ENCODE measurements at places on chromosomes 3 and 15.

DNA sequence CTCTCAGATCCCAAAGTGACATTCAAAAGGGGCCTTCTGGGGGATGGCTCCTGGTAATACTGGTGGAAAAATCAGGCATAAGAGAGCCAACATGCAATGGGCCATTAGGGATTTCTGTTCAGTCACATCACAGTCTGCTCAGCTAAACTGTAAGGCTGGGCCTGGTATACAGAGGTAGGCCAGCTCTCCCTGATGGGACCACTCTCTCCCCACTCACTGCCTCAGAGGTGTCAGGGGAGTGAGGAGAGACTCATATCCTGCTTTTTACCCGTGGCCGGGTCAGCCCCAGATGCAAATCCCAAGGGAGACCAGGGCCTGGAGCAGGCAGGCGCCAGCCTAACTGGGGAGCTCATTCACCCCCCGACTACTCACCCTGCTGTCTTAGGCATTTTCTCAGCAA is 48.1 kb upstream of the TPM1 start:
- DNase-seq, result no peak

DNA sequence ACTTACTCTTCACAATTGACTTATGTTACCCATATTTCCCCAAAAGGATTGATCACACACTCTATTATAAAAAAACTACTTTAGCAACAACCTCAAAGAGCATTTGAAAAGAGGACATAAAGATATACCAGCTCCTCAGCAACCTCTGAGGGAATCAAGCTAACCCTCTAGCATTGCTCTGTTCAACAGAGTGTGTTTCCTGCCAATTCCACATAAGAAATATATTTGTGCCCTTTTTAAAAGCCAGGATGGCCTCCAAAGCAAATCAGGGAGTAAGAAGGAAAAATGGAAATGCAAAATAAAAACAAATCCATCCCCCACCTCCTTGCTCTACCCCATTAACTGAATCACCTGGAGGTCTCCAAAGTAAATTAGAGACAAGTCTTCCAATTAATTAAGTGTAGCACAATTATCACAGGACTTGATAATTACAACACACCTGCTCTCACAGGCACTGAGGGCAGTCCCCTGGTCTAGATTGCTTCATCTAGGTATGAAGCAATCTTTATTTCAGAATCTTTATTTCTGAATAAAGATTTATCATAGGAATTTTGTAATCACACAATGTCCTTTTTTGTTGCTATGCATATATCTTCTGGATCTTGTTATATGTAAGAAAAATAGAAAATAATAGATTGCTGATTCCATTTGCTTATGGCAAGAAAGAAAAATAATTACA is 34.8 kb downstream of the GPR176 start:
- no peak for DNase-seq

- no peak for DNase-seq
Observed at GRCh38 chr3:187445356-187445755, 77.2 kb downstream of the RTP4 start.

- DNase-seq, result no peak
Observed at GRCh38 chr15:99845009-99845408, 111.8 kb upstream of the LYSMD4 start.

- no peak for DNase-seq
Observed at GRCh38 chr3:61141697-61142096, 109.6 kb downstream of the FHIT start.

DNA sequence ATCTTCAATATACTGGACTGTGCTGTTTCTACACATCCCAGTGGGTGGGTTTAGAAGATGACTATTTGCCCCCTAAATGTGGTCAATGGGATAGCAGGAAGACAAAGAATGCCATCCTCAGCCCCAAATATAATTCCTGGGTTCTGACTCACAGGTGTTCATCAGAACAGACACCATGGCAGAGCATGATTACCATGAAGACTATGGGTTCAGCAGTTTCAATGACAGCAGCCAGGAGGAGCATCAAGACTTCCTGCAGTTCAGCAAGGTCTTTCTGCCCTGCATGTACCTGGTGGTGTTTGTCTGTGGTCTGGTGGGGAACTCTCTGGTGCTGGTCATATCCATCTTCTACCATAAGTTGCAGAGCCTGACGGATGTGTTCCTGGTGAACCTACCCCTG is 3.0 kb downstream of the CXCR6 start:
- no peak for DNase-seq

- peak; percentile 94 for DNase-seq
Observed at GRCh38 chr3:47781685-47782445, at the start of gene SMARCC1. Gene SMARCC1 (minus strand): TSS chr3:47781893. CDS start chr3:47781797, 96 bp downstream.

GRCh38 chr15:75921732-75922703 is 18.3 kb downstream of the FBXO22 start:
- no peak for DNase-seq

DNA sequence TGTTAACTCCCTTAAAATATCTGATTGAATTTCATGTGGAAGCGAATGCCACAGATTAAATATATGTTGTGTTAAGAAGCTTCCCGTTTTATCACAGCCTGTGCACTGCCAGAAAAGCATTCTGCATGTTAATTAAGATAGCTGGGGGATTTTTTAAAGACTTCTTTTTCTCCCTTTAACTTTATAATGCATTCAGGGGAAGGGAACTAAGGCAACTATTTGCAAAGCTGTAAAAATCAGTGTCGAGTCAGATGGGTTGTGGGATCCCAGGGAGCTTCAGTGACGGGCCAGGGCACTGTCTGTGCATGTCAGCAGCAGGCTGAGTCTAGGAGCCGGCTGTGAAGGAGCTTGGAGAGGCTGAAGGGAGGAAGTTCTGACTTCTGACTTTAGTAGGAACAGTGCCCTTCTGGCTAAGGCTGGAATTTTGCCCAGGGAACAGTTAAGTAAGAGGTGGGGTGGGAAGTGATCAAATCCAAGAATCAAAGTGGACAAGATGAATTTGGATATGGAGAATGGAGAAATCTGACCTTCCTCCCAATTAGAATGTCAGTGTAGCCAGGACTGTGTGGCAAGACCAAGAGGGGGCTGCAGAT is 77.7 kb downstream of the ABHD5 start:
- no peak for DNase-seq

DNA sequence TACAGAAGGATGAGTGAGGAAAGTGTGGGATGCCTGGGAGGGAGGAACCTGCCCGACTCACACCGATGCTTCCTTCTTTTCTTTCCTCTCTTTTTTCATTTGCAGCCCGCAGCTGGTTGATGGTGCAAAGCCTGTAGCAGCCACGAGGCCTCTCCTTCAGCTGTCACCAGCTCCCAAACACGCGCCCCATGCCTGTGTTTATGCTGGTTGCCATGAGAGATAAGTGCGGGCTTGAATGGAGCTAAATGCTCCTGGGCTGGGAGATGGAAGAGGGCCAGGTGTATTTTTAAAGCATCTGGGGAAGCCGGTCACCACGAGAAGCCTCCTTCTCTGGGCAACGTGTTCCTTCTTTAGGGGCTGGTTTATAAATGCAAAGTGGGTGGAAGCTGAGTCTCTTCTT is 9.3 kb downstream of the COLQ start:
- no peak for DNase-seq

DNA sequence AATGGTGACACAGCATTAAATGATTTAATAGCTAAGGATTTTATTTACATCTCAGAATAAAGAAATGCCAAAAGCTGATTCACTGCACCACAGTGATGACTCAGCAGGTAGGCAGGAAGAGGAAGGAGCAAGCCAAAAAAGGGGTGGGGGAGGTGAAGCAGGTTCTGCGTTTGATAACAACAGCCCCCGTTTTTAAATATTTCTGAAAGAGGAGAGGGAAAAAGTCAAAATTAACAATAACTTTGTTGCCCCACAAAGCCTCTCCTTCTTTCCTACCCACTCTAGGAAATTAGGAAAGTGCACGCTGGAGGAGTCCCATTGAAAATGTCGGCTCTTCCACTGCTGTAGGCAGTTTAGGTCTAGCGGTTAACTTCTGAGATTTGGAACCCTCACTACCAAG is 9.9 kb upstream of the CCDC54 start:
- no peak for DNase-seq

- DNase-seq, result peak; percentile 62
Observed at GRCh38 chr3:52123106-52123725, 31.0 kb downstream of the POC1A start.

GRCh38 chr3:50132421-50133282 is 22.5 kb upstream of the SEMA3F start:
- DNase-seq, result no peak

- no peak for DNase-seq
Observed at GRCh38 chr3:173025941-173026340, 115.1 kb downstream of the SPATA16 start.

- DNase-seq, result no peak
Observed at GRCh38 chr3:135412475-135412874, 553.1 kb upstream of the PPP2R3A start.

DNA sequence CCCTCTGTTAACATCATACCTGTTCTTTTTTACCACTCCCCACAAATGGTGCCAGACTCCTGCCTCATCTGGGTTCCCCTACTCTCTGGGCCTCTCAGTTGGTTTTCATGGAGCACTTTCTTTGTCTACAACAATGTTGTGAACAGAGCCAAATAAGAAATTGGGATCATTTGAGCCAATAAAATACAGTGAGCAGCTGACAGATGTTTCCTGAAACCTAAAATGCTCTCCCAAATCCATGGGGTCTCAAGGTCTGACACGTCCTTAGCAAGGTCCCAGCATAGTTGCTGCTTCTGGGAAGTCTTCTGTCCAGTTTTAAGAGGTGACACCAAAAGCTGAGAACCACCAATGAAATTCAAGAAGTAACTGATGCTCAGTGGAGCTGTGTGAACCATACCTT is 1.7 kb downstream of the NMNAT3 start:
- no peak for DNase-seq

DNA sequence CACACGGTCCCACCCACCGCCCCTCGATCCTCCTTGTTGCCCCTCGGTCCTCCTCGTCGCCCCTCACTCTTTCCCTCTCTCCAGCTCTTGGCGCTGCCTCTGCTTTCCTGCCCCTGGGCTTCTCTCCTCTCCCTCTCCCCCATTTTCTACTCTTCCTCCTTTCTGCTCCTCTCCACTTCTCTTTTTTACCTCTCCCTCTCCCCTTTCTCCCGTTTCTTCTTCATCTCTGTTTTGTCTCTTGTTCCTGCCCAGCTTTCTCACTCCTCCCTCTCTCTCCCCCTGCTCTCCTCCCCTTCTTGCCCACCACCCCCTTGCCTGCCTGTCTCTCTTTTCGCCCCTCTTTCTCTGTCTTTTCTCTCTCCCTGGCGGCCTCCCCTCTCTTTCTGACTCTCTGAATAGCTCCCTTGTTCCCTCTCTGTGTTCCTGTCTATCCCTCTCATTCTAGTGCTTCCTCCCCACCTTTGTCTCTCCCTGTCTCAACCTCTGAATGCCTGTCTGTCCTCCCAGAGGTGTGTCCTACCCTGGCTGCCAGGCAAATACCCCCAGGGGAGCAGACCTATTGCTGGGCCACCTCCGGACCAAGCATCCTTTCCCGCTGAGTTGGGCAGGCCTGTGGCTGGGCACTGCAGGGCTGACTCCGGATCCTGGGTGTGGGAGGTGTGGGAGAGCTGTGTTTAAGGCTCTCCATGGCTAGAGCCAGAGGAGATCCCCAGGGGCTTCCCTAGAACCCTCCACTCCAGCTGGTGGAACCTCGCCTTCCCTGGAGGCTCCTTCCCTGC is 41.0 kb downstream of the EPHB3 start:
- no peak for DNase-seq

GRCh38 chr3:61053781-61054496 is 197.3 kb downstream of the FHIT start:
- DNase-seq, result no peak

- no peak for DNase-seq
Observed at GRCh38 chr15:67792250-67792942, 32.9 kb upstream of the SKOR1 start.

DNA sequence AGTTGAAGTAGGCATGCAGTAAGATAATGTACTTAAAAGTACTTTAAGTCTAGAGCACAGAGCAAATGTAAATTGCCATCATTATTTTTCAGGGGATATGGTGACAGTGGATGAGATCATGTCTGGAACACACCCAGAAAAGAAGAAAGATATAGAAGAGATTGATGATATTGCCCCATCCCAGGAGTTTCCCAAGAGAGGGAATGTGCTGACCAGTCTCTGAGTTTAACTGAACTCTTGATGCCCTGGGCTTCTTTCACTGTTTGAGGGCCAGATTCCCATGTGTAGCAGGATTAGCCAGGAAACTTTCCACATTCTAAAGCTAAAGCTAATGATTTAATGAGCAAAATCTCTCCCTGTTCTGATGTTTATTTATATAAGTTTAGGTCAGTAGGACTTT is 366.8 kb upstream of the UMPS start:
- DNase-seq, result no peak

DNA sequence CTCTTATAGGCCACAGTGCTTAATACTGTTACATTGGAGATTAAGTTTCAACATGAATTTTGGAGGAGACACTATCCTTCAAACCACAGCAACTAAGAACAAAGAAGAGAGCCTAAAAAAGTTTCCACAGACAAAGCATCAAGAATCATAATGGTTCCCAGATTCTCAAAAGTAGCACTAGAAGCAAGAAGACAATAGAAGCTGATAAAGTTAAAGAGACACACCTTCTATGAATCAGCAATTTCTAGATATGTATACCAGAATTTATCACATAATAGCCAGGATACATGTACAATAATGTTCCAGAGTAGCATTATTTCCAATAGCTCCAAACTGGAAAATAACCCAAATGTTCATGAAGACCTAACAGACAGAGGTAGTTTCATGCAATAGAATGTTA is 12.2 kb downstream of the NKIRAS1 start:
- DNase-seq, result no peak

DNA sequence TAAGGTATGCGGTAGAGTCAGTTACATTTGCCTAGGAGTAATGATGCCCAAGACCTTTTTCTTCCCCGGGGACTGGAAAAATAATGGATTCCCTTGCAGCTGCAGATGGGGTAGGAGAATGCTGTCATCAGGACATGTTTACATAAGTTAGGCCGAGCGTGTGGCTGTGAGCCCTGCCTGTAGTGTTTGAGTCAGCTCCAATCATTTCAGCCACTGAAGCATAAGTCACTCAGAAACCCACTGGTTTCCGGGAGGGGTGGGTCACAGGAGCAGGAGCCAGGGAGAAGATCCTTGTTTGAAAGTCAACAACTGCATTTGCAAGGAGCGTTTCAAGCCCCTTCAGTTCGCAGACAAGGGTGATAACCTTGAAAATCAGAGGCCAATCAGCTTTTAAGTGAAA is 562.3 kb downstream of the MCTP2 start:
- DNase-seq, result no peak

GRCh38 chr15:36358094-36358493 is 221.3 kb upstream of the CDIN1 start:
- DNase-seq, result no peak

- DNase-seq, result no peak
Observed at GRCh38 chr3:46298871-46299607, 54.9 kb upstream of the CCR2 start.
